ENCODE measurements at places on chromosomes 7 and 10.

- no peak for DNase-seq
- H3K36me3 ChIP-seq: peaks cover 53% of the 10 kb centered on the region
- no peak overlapping the region for H3K27ac ChIP-seq
- no peaks in the 10 kb centered on the region for H3K4me1 ChIP-seq
- H3K4me3 ChIP-seq: no peak overlapping the region
These were observed 33.6 kb downstream of the NKX6-2 start for GRCh38 chr10:132752378-132752777.

GRCh38 chr10:101668566-101668965, 26.4 kb downstream of the FBXW4 start:
- no peaks in the 10 kb centered on the region for H3K27me3 ChIP-seq
- H3K27ac ChIP-seq: no peak overlapping the region
- peaks cover 4% of the 10 kb centered on the region for H3K4me1 ChIP-seq

- no peak overlapping the region for H3K4me3 ChIP-seq
- no peaks in the 10 kb centered on the region for H3K4me1 ChIP-seq
- no peak for DNase-seq
- no peaks in the 10 kb centered on the region for H3K36me3 ChIP-seq
- no peak overlapping the region for H3K27ac ChIP-seq
These were observed 34.5 kb downstream of the CLEC2L start for GRCh38 chr7:139557857-139558581.

DNA sequence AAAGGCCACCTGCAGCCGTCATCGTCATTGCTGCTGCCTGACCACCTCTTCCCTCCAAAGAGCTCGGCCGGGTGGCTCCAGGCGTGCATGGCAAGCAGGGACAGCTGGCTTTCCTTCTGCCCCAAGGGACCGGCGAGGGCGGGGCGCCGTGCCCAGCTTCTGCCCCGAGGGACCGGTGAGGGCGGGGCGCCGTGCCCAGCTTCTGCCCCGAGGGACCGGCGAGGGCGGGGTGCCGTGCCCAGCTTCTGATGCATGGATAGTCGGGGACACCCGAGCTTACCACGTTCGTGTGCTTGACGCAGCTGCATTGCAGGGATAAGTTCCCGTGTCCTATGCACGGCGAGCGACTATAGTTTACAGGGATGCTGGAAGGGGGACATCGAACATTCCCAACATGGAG, 27.0 kb downstream of the CFAP46 start:
- no peaks in the 10 kb centered on the region for H3K36me3 ChIP-seq
- H3K4me1 ChIP-seq: no peaks in the 10 kb centered on the region
- no peak overlapping the region for H3K27ac ChIP-seq
- H3K27me3 ChIP-seq: no peaks in the 10 kb centered on the region
- DNase-seq: no peak

- no peaks in the 10 kb centered on the region for H3K4me1 ChIP-seq
- H3K4me3 ChIP-seq: no peak overlapping the region
- DNase-seq: no peak
- H3K27me3 ChIP-seq: no peaks in the 10 kb centered on the region
These were observed 65.6 kb downstream of the SCRN1 start for GRCh38 chr7:29924006-29924405.

DNA sequence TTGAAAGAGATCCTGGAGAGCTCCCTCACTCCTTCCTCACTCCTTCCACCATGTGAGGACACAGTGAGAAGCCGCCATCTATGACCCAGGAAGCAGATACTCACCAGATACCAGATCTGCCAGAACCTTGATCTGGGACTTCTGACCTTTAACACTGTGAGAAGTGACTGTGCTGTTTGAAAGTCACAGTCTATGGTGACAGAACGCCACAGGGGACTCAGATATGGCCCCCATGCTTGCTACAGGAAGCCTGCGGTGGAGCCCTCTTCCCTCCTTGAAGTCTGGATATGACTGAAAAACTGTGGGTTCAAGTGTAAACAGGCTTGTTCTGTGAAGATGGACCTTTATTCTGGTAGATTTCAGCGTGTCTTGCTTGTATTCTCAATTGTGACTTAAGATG, 297.8 kb downstream of the KLF6 start:
- no peaks in the 10 kb centered on the region for H3K4me1 ChIP-seq
- H3K27me3 ChIP-seq: no peaks in the 10 kb centered on the region
- no peak overlapping the region for H3K4me3 ChIP-seq
- no peak for DNase-seq

GRCh38 chr7:20136647-20137046, 80.5 kb downstream of the MACC1 start:
- no peak overlapping the region for H3K4me3 ChIP-seq
- H3K4me1 ChIP-seq: no peaks in the 10 kb centered on the region
- no peaks in the 10 kb centered on the region for H3K27me3 ChIP-seq
- H3K36me3 ChIP-seq: no peaks in the 10 kb centered on the region
- H3K27ac ChIP-seq: no peak overlapping the region
- DNase-seq: no peak

DNA sequence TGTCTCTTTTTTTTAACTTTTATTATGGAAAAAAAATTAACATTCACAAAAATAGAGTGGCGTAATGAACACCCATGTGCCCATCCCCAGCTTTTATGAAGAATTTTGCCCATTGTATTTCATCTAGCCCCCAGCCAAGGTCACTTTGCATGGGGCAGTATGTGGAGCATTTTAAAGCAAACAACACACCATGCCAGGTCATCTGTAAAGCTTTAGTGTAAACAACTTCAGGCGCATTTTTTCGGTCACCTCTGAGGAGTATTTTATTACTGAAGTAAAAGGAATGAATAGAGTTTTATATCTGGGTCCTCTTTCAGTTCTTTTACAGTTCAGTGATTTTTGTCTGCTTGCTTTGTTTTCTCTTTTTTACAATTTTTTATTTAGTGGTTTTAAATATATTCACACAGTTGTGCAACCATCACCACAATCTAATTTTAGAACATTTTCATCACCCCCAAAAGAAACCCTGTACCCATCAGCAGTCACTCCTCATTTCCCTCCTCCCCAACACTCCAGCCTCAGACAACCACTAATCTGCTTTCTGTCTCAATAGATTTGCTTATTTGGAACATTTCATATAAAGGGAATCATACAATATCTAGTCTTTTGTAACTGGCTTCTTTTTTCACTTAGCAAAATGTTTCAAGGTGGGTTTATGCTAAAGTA, 87.9 kb downstream of the SLC37A3 start:
- no peaks in the 10 kb centered on the region for H3K36me3 ChIP-seq
- DNase-seq: no peak
- H3K27ac ChIP-seq: no peak overlapping the region
- no peaks in the 10 kb centered on the region for H3K4me1 ChIP-seq
- H3K4me3 ChIP-seq: no peak overlapping the region
- H3K27me3 ChIP-seq: no peaks in the 10 kb centered on the region

GRCh38 chr10:10138685-10139084, 879.0 kb upstream of the CELF2 start:
- H3K36me3 ChIP-seq: no peaks in the 10 kb centered on the region
- H3K27me3 ChIP-seq: no peaks in the 10 kb centered on the region
- no peaks in the 10 kb centered on the region for H3K4me1 ChIP-seq
- H3K4me3 ChIP-seq: no peak overlapping the region

- peaks cover 11% of the 10 kb centered on the region for H3K36me3 ChIP-seq
- peak overlapping the region; percentile 92 for H3K4me3 ChIP-seq
- DNase-seq: no peak
- peaks cover 16% of the 10 kb centered on the region for H3K4me1 ChIP-seq
These were observed 940 bp upstream of the PSD start for GRCh38 chr10:102419269-102420180.

GRCh38 chr10:109877546-109877945, 45.8 kb downstream of the XPNPEP1 start:
- no peak overlapping the region for H3K4me3 ChIP-seq
- no peak for DNase-seq

DNA sequence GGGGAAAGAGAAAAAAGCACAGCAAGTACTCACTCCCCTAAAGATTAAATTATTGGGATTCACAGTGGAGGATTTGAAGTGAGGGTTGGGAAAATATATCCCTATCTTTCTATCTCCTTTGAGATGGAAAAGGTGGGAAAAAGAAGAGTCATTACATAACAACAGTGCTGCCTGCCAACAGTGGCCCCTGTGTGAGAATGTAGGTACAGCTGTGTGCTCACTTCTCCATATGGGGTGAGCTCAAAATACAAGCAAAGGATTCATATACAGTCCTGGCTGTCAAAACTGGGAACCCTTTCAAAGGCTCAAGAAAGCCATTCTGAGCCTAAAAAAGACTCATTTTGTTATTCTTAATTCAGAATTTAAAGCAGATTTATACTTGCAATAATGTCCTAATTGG, 458.5 kb downstream of the GPAM start:
- no peaks in the 10 kb centered on the region for H3K4me1 ChIP-seq
- no peaks in the 10 kb centered on the region for H3K27me3 ChIP-seq
- no peak overlapping the region for H3K4me3 ChIP-seq

DNA sequence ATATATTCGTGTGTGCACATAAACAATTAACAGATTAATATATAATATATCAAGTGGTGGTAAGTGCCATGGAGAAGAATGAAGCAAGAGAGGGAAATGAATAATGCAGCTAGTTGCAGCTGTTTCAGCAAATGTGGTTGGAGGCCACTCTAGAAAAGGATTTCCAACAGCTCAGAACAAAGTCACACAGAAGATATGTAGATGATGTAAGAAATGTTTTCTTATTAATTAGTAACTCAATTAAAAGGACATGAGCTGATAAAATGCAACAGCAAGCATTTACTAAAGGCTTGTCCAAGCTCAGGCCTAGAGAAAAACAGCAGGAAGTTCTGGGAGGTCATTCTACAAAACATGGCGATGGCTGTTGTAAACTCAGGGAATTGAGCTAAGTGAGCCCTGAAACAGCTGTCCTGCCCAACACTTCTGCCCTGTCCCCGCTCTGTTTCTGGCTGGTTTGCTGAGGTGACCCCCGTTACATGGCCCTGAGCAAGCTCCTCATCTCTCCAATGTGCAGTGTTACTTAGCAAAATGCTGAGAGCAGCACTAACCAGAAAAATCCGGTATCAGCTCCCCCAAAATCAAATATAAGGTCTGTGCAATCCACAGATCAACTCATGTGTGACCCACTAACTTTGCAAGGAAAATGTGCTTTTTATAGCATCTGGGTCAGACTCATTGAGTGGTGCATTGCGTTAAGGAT, 23.4 kb upstream of the C10orf67 start:
- H3K36me3 ChIP-seq: no peaks in the 10 kb centered on the region
- H3K27me3 ChIP-seq: no peaks in the 10 kb centered on the region
- no peaks in the 10 kb centered on the region for H3K4me1 ChIP-seq
- DNase-seq: no peak
- H3K4me3 ChIP-seq: no peak overlapping the region

DNA sequence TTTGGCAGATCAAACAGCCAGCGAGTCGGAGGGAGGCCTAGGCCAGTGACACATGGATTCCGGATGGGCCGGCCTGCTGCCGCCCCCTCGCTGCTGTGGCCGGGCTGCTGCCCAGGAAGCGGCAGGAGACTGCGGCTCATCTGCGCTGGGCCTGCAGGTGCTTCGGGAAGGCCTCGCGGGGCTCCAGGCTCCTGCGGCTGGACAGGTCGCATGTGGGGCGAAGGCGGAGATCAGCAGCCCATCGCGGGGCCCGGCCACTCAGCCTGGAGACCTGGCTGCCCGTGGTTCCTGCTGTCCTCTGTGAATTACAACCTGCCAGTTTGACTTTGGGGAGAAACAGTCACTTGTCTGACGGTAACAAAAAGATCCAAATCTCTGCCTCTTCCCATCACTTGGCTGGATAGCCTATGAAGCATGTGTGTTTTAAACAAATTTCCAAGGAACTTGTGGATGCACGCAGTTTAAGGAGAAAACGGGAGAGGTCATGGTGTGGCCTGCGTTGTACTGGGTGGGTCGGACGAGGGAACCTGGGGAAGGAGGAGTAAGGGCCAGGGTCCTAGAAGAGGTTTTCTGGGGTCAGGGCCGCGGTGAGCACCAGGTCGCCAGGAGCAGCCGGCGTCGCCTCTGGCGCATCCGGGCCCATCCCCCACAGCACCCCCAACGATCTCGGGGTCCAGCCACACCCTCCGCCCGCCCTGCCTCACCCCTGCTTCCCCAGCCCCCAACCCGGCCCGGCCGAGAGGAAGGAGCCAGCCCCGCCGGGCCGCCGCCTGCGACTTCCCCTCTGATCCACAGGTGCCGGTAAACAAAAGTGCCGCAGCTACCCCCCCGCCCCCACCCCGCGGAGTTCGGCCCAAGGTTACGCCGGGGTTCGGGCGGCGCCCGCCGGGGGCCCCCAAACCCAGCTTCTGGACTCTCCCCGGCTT, 1.6 kb downstream of the SPOCK2 start:
- peak overlapping the region; percentile 62 for H3K4me3 ChIP-seq
- H3K36me3 ChIP-seq: no peaks in the 10 kb centered on the region
- H3K27ac ChIP-seq: no peak overlapping the region
- H3K27me3 ChIP-seq: peaks cover 13% of the 10 kb centered on the region
- H3K4me1 ChIP-seq: peaks cover 7% of the 10 kb centered on the region

DNA sequence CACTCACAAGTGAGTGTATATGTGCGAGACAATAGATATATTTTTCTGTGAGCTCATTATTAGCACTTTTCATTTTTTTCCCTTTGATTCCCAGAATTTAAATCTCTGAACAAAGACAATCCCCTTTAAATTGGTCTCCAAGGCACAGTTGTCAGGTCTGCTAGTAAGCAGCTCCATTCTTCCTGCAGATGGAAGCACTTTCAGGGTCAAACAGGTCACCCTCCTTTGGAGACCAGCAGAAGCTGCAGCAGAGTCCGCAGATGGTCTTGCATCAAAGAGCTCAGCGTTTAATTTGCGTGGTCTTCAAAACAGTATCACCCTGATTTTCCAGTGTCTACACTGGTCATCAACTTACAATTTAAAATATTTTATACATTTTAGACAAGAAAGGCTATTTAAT, 543.8 kb downstream of the ARL4A start:
- no peak overlapping the region for H3K27ac ChIP-seq
- no peak overlapping the region for H3K4me3 ChIP-seq
- H3K27me3 ChIP-seq: no peaks in the 10 kb centered on the region
- DNase-seq: no peak
- H3K36me3 ChIP-seq: no peaks in the 10 kb centered on the region
- H3K4me1 ChIP-seq: no peaks in the 10 kb centered on the region

DNA sequence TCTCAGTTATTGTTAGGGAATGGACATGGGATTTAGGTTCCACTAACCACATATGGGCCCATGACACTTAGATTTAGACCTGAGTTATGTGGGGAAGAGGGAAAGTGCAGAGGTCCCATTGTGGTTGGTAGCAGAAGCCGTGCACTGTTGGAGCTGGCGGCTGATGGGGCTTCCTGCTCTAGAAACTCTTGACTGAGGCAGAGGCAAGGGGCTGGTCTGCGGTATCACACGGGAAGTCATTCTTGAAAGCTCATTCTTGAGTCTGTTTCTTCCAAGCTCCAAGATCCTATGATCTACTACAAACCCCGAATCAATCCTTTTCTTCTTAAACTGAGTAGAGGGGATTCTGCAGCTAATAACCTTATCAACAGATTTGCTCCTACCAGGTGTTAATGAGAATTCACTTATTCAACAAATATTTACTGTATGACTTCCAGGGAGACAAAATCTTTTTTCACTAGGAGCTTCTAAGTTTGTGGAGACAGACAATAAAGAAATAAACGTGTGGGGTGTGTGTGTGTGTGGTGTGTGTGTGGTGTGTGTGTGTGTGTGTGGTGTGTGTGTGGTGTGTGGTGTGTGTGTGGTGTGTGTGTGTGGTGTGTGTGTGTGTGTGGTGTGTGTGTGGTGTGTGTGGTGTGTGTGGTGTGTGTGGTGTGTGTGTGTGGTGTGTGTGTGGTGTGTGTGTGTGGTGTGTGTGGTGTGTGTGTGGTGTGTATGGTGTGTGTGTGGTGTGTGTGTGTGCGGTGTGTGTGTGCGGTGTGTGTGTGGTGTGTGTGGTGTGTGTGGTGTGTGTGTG, 57.1 kb downstream of the AOC1 start:
- H3K36me3 ChIP-seq: no peaks in the 10 kb centered on the region
- no peaks in the 10 kb centered on the region for H3K27me3 ChIP-seq
- no peak for DNase-seq
- no peak overlapping the region for H3K4me3 ChIP-seq
- no peak overlapping the region for H3K27ac ChIP-seq
